ENCODE measurements at places on chromosomes 12 and 14.

DNA sequence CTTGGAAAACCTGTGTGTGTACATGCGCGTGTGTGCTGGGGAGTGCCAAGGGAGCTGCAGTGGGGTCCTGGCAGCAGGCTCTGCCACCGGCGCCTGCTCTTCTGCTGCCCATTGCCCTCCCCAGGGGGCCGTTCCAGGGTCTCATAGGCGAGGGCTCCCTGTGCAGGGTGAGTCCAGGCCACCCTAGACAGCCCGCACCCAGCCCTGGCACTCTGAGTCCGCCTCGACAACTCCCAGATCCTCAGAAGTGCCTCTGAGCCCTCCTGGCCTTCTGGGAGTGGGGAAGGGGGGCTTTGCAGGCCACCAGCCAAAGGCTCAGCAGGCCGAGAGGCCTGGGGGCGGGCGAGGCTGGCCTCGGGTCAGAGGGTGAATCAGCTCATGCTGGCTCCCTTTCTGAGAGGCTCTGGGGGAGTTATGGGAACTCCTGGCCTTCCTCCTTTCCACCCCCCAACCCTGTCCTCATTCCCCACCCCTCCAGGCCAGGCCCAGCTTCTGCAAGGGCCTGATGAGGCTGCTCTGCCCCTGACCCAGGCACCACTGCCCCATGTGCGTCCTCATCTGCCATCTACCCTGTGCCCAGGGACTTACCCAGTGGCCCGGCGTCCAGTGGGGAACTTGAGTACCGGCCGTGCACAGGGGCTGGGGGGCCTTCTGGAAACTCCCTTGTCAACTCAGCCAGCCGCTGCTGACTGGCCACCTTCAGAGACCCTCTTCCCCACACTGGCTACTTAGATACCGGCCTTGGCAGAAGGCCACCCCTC lies 2.1 kb upstream of the TEDC1 start:
- no peak for DNase-seq

DNA sequence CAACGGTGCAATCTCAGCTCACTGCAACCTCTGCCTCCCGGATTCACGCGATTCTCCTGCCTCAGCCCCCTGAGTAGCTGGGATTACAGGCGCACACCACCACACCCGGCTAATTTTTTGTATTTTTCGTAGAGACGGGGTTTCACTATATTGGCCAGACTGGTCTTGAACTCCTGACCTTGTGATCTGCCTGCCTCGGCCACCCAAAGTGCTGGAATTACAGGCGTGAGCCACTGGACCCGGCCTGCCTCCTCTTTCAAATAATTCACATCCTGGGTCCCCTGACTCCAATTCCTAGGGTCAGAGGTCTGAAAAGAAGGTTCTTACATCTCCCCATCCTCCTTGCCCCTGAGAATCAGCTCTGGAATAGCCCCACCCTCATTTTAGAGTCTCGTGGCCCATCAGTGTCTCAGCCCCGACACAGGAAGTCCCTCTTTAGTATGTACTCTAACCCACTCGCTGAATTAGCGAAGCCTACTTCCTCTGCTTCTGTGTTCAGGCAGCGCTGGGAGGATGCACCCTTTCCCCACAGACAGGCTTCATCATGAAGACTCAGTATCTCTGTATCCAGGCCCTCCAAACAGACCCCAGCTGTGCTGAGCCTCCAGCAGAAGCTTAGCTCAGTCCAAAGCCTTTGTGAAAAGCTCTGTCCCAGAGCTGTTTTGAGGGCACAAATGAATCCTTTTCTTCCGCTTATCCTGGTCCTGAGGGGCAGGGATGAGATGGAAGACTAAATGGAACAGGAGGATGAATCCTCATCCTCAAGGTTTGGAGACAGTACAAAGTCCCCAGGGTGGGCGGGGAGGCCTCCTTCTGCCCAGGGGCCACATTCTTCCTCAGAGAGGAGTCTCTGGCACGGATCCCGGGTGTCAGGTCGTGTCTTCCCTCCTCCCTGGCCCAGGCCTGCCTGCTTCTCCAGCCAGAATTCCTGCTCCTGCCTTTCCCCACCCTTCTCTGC lies 3.5 kb downstream of the LPAR5 start:
- peak; percentile 52 for DNase-seq

DNA sequence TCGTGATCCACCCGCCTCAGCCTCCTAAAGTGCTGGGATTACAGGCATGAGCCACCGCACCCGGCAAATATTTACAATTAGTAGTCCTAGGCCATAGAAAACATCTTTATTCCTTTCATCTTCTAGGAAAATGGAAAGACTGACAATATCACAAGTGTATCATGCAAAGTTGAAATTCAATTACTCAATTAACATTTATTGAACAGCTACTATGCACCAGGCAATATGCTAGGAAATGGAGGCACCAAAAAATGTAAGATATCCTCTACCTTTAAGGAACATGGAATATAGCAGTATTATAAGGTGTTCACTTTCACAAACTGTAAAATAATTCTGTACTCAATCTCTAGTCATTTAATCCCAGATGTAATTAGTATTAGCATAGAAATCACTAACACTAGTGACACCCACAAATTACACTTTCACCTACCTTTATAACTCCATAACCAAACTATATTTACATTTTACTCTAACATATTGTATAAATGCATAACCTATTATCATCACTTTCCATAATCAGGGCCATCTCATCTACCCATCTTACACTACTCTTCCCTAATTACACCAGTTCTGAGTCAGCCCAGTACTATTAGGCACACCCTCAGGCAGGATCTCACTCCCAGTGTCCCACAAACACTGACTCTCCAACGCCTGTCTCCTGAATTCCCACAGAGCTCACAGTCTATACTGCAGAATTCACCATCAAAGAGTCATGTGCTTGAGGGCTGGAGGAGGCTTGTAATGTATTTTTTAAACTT lies 10.4 kb downstream of the CORO1C start:
- DNase-seq: no peak

DNA sequence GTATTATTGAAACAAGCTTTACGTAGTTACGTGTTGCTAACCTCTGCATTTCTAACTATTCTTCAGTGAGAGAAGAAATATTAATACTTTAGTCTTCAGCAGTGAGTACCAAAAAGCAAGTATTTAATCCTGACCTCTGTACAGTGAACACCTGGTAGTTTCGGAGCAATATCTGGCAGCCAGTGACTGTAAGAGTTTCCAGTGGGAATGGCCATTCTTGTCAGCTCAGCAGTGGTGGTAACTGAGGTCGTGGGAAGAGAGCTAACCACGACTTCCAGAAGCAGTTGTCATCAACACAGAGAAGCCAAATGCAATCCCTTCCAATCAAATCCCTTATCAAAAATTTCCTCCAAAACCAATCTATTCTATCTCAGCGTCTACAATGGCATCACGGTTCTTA lies 1500.2 kb upstream of the FLRT2 start:
- no peak for DNase-seq

DNA sequence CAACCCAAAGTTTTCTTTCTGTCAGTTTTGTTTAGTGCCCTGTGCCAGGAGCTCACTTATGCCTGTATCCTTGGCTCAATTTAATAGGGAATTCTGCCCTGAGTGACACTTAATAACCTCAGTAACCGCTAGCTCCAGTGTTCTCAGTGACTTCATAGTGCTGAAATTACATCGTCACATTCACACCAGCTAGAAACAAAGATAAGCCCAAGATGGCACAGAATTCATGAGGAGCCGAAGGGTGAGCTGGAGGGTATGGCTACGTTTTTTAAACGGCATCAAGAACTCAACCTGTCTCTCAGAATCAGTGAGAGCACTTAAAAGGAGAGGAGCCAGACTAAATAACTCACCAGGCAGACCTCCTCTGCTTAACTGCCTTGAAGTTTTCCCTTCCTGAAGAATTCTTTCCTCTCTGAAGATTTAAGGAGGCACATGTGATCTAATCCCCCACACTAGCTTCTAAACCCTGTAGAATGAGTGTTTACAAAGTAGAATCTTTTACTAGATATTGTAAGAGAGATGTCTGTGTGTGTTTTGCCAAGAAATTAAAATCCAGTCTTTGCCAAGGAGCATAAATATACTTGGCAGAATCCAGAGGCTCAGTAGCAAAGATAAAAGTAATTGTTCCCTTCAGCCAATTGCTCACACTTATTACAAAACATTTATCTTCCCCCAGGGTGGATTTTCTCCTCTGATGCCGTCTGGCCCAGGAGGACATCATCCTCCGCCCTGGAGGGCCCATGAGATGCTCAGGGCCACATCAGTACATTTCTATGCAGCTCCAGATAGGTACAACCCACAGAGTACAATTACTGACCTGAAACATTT lies 37.3 kb downstream of the PTGER2 start:
- peak; percentile 12 for DNase-seq

DNA sequence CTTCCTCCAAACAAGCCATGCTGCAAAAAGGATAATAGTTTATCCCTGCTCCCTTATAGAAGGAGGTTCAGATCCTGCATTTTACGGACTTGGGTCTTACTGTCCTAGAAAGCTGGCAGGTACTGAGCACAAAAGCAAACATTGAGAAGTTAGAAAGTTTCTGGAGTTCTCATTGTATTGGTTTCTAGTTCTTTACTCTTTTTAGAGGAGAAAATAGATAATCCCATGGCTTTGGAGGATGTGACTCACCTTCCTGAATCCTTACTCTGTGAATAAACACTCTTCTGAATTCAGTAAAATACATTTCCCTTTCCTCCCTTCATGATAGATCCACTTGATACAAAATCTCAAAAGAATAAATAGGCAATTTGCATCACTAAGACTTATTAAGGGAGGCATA lies 188.9 kb downstream of the NPAS3 start:
- no peak for DNase-seq

DNA sequence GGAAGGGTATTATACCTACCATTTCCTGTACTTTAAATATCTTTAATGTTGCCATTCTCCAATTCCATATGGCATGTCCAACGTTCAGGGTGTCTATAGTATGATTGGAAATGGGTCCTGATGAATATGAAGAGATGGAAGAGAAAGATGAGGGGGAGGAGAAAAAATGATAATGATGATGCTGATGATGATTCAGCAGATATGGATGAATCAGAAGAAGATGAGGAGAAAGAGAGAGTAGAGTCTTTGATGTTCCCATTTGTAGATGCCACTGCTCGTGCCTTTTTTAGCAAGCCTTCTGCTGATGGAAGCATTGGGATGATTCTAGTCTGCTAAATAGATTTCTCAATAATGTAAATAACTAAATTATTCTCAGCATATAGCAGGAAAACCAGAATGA lies 163.5 kb downstream of the PIK3C2G start:
- DNase-seq: no peak

DNA sequence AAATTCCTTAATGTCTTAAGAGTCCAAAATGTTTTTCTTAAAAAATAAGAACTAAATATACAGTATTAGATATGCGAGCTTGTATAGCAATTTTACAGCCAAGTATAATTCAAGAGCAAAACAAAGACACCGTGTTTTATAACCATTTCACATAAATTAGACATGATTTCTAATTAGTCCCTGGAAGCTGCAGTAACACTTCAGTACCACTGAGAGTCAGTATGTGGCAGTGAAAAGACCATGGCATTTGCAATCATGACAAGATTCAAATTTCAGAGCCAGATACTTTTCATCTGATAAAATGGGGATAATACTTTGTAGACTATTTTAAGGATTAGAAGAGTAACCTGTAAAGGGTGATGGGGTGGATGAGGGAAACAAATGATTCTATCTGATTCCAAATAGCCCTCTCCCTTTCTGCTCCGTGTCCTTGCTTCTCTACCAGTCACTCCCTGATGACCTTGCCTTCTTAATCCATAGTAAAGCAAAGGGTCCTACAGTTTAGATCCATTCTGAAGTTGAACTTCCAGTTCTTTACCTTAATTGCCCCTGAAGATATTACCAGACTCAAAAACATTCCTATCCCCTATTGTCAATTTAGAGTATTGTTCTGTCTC lies 145.4 kb upstream of the ABCD2 start:
- no peak for DNase-seq

DNA sequence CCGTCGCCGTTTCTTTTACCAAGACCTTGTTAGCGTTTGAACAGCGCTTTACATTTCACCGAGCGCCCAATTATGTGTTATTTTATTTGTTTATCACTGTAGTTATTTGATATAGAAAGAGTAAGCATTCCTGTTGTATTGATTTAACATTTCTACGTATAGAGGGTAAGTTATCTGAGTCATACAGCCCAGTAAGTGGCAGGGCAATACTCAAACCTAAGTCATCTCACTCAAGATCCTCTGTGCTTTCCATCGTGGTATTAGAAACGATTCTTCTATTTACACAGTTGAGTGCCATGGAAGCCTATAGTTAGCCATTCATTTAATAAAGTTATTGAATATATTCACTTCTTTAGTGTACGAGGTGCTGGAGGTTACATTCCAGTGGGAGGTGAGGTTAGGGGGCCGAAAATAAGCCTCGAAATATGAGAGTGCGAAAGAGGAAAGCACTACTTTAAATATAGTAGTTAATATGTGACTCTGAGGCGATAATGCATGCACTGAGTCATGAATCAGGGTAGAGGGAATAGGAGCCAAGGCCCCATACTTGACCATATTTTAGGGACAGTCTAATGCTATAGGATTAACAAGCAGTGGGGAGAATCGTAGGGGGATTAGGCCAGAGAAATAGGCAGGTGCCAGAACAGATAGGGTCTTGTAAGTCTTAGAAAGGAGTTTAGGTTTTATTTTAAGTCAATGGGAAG lies 629 bp downstream of the RAD51AP1 start:
- DNase-seq: no peak

- DNase-seq: no peak
Measured at GRCh38 chr14:91269076-91269991, 24.8 kb upstream of the GPR68 start.

GRCh38 chr12:50066402-50066801 lies 9.0 kb downstream of the ASIC1 start:
- DNase-seq: no peak

DNA sequence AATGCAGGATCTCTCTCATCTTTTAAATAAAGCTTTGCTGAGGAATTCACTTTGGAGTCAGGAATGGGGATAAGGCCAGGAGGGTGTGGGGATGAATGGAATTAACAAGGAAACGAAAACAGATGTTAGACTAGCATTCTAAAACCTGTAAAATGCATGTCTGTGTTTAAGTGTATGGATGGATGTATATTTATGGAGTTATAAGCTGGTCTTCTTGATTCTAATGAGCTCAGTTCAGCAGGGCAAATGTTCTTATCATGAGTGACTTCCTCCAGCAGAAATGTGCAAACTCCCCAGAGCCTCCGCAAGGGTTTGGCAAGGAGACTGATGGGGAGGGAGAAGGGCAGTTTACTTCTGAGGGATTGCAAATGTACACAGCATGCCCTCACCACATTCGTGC lies 149.1 kb downstream of the NTF3 start:
- DNase-seq: no peak

GRCh38 chr12:92075425-92075914 lies 70.2 kb downstream of the BTG1 start:
- no peak for DNase-seq

DNA sequence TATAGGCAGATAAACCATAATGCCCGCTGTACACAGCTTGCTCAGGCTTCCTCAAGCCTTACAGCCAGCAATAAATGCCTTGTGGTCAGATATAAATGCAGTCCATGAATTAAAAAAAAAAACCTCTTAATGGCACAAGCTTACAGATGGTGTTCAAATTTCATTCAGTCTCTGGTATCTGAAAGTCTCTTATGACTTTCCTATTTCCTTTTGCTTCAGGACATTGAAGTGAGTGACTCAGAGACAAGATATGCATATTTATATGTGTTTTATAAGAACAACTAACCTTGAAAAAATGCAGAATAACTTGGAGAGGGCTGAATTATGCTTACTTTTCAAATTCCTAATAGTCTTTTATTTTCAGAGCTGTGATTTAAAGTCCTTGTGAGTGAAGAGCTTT lies 426.9 kb upstream of the MIS18BP1 start:
- no peak for DNase-seq

- peak; percentile 25 for DNase-seq
Measured at GRCh38 chr12:27821259-27821973, 41.4 kb upstream of the MANSC4 start.

- no peak for DNase-seq
Measured at GRCh38 chr12:118682656-118683055, 298.7 kb upstream of the SRRM4 start.
